ENCODE measurements at places on chromosomes 13 and 19.

GRCh38 chr19:47518139-47518538 lies 3.3 kb upstream of the NAPA start:
- DNase-seq = no peak

GRCh38 chr13:39250440-39250839 lies 212.2 kb downstream of the NHLRC3 start:
- DNase-seq = no peak

DNA sequence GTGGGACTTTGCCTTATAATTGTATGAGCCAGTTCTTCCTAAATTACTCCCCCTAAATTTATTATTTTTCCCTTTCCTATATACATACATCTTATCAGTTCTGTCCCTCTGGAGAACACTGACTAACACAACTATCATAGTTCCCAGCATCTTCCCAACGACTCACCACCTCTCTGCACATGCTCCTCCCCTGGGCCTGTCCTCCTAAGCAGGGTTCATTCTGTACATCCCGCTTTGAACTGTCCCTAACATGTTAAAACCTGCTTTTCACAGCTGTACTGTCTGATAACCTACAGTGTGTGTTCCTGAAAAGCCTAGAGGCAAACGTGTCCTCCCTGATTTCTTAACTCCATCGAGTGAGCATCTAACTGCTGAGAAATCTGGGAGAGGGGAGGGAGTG lies 141.7 kb downstream of the EFNB2 start:
- no peak for DNase-seq

- DNase-seq = no peak
Observed at GRCh38 chr13:20828539-20829364, 55.0 kb upstream of the EEF1AKMT1 start.

- DNase-seq = no peak
Observed at GRCh38 chr19:19595171-19595701, 23.3 kb downstream of the PBX4 start.

DNA sequence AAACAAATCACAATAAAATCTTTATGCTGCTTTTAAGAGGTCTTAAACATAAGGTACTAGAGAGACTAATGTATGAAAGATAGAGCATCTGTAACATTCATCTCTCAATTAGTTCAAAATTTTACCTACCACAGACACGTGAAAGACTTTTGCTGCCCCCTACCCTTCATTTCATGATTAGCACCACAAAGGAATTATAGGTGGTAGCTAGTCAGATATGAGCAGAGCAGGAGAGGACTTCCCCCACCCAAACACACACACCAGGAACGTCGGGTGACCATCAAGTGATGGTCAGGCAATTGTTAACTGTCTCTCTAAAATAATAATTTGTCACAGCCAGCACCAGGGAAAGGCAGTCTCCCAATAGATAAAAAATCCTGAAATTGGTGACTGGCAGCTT lies 1531.7 kb upstream of the SPRY2 start:
- DNase-seq = no peak

- DNase-seq = no peak
Observed at GRCh38 chr13:63288576-63288975, 1872.9 kb upstream of the PCDH20 start.

- no peak for DNase-seq
Observed at GRCh38 chr19:9149997-9150396, 9.8 kb downstream of the ZNF317 start.

DNA sequence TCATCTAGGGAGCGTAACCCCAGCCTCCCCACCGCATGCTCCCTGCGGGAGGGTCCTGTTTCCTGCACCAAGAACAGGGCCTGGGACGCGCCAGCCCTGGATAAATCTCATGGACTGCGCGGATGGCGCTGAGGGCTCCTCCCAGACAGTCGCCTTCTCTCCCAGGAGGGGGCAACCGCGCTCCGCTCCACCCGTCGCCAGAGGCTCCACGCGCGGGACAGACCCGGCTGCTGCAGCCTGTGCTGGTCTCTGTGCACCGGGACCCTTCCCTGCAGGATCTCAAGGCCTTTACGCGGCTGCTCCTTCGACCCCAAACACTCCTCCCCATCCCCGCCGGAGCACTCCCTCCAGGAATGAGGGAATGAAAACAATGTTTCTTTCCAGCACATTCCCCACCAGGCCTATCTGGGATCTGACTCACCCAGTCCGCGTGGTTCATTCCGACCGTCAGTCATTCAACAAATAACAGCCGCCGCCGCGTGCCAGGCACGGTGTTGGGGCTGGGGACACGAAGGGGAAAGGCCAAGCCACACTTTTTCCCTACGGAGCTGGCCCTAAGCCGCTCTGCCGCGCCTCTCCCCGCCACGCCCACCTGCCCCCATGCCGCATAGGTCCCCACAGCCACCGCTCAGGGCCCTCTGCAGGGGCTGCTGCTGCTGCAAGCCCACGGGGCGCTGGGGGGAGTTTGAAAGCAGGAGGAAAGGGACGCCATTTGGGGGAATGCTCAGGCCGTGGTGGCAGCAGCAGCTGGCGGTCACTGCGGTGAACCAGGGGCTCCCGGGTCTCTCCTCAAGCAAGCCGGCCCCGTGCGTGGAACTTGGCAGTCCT lies 6.0 kb downstream of the PNMA8B start:
- no peak for DNase-seq

- peak; percentile 35 for DNase-seq
Observed at GRCh38 chr13:19959141-19959830, 759 bp downstream of the ZMYM2 start.

DNA sequence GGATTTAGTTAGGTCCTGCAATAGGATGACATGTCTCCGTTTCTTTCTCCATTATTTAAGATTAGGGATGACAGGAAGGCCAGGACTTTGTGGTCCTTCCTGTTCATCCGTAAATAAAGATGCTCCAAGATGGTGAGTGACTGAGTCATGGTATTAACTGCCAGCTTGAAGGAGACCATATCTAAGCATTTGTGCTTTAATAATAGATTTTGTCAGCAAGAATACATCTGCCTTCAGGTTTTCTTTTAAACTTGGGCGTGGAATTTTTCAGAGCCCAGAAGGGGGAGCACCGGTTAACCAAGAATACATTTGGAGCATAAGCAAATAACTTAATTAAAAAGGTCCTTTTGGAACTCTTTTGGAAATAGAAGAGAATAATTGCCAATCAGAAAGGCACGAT lies 68.2 kb downstream of the ARHGAP35 start:
- no peak for DNase-seq

GRCh38 chr13:43031881-43032280 lies 8.5 kb downstream of the DNAJC15 start:
- DNase-seq = no peak

GRCh38 chr19:30669329-30670010 lies 297.3 kb downstream of the ZNF536 start:
- peak; percentile 23 for DNase-seq

DNA sequence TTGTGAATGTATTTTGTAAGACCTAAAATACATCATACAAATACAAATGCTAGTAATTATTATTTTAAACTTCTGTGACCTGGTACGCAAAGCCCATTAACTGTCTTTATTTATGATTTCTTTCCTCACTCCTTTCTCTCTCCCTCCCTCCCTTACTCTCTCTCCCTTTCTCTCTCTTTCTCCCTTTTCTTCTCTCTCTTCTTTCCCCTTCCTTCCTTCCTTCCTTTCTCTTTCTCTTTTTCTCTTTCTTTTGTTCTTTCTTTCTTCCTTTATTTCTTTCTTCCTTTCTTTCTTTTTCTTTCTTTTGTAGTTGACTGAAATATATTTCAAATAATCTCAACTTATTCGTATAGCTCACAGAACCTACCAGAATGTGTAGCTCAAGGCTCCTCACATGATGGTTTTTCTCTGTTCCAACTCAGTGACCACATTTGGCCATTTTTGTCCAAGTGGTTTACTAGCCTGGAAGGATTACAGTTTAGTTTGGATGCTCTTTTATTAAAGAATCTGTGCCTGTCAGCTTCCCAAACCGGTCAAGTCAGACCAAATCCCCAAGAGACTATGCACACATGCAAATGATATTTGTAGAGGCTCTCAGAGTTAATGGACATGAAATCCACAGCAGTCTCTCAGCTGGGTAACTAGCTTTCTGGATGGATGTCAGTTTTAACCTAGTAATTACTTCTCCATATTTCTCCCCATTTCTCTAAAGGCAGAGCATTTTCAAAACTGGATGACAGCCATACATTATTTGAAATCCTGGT lies 71.7 kb downstream of the POSTN start:
- DNase-seq = no peak

GRCh38 chr19:5338656-5339197 lies 1.9 kb downstream of the PTPRS start:
- no peak for DNase-seq

GRCh38 chr13:39559847-39560246 lies 43.1 kb downstream of the LHFPL6 start:
- DNase-seq = no peak

DNA sequence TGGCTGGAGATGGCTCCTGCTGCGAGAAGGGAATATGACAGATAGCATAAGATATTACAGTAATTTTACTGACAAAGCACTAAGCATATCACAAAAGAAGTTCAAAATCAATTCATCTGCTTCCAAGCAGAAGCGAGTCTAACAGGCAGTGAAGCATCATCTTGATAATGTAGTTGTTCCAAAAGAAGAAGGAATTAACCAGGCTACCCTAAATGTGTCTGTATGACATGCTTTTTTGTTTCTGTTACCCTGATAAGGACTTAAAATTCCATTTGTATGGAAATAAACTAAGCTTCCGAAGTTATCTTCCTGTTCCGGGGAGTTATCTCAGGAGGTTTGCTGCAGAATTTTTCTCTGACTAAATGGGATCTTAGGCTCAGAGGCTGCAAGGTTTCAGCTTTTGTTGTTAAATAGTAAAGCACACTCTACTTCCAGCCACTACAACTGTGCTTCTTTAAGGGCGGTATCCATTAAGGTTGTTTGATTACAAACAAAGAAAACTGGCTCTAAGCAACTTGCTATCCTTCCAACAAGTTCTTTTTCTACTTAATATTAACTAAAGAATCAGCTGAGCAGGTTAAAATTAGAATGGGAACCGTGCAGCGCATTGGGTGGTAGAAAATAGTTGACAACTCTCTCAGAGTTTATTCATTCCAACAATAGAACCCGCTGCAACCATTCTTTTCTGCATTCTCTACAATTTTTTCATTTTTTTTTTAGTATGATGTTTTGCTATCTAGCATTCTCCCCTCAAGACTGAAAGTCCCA lies 607.3 kb downstream of the UQCRFS1 start:
- no peak for DNase-seq

GRCh38 chr13:31896427-31896826 lies 135.1 kb upstream of the FRY start:
- no peak for DNase-seq

GRCh38 chr19:48059331-48059730 lies 15.5 kb upstream of the CABP5 start:
- DNase-seq = no peak

- DNase-seq = no peak
Observed at GRCh38 chr13:66430728-66431127, 799.4 kb downstream of the PCDH9 start.
